CD4-positive, CD25-positive, alpha-beta regulatory T cell (primary cell): ENCODE measurements at places on chromosomes 5 and 9.
A peak's percentile ranks its signal among the peaks of the same experiment; 100 is the strongest.

DNA sequence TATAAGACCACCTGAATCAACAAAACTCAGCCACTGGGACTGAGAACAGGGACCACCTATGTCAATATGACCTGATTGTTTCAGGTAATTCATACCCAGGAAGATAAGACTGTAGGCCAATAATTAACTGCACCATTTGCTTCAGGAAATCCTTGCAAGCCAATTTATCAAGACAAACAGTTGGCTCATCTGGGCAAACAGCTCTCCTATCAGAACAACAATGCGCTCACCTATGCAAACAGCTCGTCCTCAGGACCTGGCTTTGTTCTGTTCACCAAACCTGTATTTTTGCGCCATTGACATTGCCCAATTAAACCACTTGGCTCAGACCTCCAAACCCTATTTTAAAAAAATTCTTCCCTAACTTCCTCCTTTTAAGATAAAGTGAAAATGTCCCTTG is 92.3 kb upstream of the MARCHF11 start:
- no peak for DNase-seq

DNA sequence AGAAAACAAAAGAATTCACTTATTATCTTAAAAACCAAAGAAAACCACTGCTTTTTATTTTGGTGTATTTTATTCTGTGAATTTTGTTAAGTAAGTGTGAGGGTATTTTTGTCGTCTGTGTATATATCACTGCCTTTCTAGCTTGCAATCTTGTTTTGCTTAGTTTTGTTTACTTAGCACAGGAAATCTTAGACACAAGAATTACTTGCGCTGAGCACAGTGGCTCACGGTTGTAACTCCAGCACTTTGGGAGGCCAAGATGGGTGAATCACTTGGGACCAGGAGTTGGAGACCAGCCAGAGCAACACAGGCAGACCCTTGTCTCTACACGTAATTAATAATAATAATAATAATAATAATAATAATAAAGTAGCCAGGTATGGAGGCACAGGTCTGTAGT is 230.3 kb downstream of the PAPPA start:
- no peak for DNase-seq

DNA sequence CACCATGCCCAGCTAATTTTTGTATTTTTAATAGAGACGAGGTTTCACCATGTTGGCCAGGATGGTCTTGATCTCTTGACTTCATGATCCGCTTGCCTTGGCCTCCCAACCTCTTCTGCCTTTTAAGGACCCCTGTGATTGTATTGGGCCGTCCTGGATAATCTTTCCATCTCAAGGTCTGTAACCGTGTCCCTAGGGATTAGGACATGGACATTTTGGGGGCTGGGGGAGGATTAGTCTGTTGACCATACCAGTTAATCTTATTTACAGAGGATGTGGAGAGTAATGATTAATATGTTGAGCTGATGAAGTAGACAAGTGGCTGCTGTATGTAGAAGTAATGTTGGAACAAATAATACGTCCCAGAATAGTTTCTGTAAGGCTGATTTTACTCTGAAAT is 23.1 kb downstream of the LNPEP start:
- DNase-seq = no peak

DNA sequence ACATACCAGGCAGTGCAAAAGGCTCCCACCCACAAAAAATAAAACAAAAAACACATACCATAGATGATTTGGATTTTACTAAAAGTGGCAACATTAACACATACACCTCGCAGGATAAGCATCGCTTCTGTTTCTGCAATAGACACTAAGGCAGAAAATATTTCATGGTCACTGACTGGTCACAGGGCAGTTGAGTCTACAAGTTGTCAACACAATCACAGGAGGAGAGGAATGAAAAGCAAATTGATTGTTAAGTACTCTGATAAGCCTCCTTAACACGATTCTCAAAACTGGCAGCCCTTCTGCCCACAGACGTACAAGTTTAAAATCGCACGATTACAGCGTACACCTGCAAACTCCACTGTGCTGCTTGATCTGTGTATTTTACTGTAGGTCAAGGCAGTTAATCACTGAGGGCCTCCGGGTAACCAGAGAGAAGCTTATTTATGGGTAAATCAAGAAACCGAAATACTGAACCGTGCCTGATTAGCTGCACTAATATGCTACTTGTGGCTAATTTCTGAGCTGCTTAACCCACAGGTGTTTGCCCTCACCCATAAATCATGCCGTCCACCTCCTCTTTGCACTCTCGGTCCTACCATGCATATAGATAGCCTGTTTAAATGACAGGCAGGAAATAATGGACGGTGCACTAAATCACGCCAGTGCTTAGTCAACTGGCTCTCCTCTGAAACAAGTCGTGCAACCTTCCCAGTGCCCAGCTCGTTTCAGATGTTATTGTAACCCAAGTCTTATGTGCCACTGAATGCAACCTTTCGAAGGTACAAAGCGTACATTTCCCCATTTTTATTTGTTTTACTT is 659.4 kb upstream of the ADAMTS16 start:
- no peak for DNase-seq

- no peak for DNase-seq
Measured at GRCh38 chr5:71907608-71908145, 188.6 kb downstream of the CARTPT start.

- no peak for DNase-seq
Measured at GRCh38 chr5:154528005-154528594, 50.1 kb upstream of the HAND1 start.

DNA sequence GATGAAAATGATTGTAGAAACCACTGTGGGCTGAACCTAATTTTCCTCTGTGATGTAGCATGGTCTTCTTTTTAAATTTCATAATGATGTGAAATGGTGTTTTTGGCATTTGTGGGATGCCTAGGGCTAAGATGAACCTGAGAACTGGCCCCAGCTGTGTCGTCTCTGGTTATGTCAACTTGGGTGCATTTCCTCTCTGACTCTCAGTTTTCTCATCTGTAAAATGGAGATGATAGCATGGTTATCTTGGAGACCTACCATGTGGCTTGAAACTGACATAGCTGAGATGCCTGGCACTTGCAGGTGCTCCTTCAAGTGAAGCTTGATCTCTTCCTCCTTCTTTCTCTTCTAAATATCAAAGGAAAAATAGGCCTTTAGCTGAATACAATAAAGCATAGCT is 77.8 kb downstream of the BOD1 start:
- DNase-seq = no peak

DNA sequence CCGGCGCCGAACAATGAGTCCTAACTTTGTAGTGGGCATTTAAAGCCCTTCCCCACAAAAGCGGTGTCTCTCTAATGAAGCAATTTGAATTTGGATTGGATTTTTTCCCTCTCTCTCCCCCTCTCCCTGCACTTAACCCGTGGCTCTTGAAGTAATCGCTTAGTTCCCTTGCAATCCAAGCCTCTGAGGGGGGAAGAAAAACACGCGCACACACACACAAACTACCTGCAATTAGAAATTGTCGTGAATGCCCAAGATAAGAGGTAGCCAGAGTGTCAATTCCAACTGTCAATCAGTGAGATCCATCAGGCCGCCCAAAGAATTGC is 1.2 kb downstream of the LHX6 start:
- no peak for DNase-seq

DNA sequence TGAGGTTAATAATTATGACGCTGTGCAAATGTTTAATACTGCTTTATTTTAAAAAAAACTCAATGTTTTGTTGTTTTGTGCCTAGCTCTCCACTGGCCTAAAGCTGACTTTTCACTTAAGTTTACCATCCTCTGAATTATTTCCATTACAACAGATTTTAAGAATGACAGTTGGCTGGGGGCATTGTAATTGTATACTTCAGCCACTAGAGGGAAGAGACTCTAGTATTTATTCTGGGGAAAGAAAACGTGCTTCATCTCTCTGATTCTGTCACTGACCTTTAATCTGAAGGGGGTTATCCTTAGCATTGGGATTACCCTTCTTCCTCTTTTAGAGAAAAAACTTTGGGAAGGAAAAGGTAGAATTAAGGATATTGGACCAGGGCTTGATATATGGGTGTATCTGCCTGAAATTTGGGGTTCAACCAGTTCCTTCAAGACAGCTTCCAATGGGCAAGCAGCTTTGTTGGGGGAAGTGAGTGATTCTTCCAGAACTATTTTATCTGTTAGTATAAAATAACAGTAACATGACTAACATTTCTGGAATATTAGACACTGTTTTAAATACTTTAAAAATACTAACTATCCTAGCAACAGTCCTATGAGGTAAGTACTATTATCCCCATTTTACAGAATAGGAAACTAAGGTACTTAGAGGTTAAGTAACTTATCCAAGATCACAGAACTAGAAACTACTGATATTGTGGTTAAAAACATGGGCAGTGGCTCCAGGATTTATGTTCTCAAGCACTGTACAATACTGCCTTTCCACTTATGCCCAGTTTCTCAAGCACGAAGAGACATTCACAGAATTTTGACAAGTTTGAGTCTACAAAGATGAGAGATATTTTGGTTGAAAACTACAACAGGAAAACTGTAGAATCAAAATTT is 208.4 kb downstream of the CD180 start:
- DNase-seq = no peak

- no peak for DNase-seq
Measured at GRCh38 chr9:73230251-73230650, 78.6 kb downstream of the ANXA1 start.

- peak; percentile 85 for DNase-seq
Measured at GRCh38 chr5:99060306-99061261, 131.8 kb upstream of the CHD1 start.

GRCh38 chr5:1118738-1119137 is 6.9 kb upstream of the SLC12A7 start:
- DNase-seq = no peak

DNA sequence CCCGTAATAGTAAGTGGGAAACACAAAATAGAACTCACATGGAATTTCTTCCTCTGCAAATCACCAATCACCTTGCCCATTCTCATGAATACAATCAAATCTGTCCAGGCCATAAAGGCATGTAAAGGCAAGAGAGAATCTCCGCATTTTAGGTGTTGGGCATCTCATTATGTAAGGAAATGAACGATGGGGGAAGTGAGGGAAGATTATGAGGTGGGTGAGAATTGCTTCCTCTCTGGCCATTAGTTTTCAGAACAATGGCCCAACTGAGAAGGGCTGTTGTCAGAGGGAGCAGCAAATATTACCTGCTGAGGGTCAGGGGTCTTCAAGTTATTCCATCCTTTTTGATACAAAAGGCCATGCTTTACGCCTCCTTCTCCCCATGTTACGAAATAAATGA is 455.1 kb downstream of the ARHGEF28 start:
- no peak for DNase-seq

- DNase-seq = no peak
Measured at GRCh38 chr5:170788626-170789304, 5.2 kb downstream of the GABRP start.

DNA sequence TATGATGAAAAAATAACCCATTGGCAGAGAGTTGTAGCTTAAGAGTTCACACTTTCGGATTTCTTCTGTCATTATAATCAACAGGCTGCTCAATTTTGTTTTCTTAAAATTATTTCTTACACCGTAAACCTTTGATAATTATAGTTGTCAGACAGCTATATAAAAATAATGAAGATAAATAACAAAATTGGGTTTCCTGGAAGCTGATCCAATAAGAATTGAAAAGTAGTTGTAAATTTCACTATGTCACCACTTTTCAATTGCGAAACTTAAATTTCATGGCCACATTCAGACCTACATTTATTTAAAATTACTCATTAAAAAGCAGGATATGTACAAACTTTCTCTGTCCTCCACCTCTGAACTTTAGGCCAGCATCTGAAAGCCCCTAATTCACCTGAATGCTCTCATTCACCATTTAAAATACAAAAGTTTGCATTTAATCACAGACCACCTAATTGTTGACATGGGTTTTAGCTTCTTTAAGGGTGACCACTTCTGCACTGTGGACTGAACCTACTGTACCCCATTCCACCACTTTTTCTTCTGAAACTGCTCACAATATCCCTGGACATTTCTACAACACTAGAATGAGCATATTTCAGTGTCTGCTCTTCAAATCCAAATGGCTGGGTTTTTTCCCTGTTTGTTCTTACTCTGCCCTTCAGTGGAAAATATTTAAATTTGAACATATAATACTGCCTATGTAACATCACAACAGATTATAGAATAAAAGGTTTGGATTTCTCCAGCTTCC is 680 bp downstream of the SELENOP start:
- no peak for DNase-seq

DNA sequence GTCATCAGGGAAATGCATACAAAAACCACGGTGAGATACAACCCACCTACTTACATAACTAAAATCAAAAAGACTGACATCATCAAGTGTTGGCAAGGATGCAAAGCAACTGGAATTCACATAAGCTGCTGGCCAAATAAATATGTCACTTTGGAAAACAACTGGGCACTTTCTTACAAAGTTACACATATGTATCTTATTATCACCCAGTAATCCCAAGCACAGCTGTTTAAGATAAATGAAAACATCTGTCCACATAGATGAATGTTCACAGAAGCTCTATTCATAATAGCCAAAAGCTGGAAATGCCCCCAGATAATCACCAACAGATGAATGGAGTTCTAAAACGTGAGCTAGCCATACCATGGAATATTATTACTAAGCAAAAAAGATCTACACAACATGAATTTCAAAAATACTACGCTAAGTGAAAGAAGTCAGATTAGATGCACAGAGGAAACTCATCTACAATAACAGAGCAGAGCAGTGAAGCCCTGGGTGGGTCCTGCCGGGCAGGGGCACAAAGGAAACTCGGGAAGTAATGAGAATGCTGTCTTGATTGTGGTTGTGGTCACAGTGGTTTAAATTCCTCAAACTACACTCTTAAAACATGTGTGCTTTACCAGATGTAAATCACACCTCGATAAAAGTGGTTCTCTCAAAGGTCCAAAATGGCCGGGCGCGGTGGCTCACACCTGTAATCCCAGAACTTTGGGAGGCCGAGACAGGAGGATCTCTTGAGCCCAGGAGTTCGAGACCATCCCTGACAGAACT is 8.5 kb downstream of the CAMSAP1 start:
- no peak for DNase-seq

GRCh38 chr9:27073841-27074728 is 34.9 kb upstream of the TEK start:
- no peak for DNase-seq

- DNase-seq = no peak
Measured at GRCh38 chr5:58922461-58923171, 339.7 kb downstream of the RAB3C start.

- no peak for DNase-seq
Measured at GRCh38 chr5:40499518-40500273, 180.0 kb upstream of the PTGER4 start.

- no peak for DNase-seq
Measured at GRCh38 chr9:126852086-126852688, 8.3 kb upstream of the ZBTB34 start.

- no peak for DNase-seq
Measured at GRCh38 chr5:32504989-32505596, 60.6 kb upstream of the ZFR start.

GRCh38 chr5:33180900-33181299 is 259.9 kb upstream of the TARS1 start:
- DNase-seq = no peak
